A549 treated with dexamethasone at 1 μM for 4 hours (cell line): ENCODE measurements at places on chromosomes 12 and 14. TPM values are rescaled to one million over a fixed set of nuclear protein-coding genes. Genes with fewer than 3 reads are reported as not detected.

Gene APOLD1
- total RNA-seq = 0.22 to 0.45 TPM (median 0.39 TPM) in 5 replicates

Gene PLA2G1B
- 0.18 TPM in 1 of 5 replicates, not detected in the others for total RNA-seq

Gene RNASE1
- total RNA-seq = 0.15 to 0.45 TPM (median 0.30 TPM) in 5 replicates

Gene LIMA1
- total RNA-seq = 4.9 to 7.2 TPM (median 5.9 TPM) in 5 replicates

Gene CRIP2
- total RNA-seq = 111 to 207 TPM (median 191 TPM) in 5 replicates

Gene NYNRIN
- total RNA-seq = 0.30 to 0.58 TPM (median 0.49 TPM) in 5 replicates

Gene MVK
- 5.1 to 8.2 TPM (median 7.5 TPM) in 5 replicates for total RNA-seq
